ENCODE measurements at places on chromosomes 5 and 9.

DNA sequence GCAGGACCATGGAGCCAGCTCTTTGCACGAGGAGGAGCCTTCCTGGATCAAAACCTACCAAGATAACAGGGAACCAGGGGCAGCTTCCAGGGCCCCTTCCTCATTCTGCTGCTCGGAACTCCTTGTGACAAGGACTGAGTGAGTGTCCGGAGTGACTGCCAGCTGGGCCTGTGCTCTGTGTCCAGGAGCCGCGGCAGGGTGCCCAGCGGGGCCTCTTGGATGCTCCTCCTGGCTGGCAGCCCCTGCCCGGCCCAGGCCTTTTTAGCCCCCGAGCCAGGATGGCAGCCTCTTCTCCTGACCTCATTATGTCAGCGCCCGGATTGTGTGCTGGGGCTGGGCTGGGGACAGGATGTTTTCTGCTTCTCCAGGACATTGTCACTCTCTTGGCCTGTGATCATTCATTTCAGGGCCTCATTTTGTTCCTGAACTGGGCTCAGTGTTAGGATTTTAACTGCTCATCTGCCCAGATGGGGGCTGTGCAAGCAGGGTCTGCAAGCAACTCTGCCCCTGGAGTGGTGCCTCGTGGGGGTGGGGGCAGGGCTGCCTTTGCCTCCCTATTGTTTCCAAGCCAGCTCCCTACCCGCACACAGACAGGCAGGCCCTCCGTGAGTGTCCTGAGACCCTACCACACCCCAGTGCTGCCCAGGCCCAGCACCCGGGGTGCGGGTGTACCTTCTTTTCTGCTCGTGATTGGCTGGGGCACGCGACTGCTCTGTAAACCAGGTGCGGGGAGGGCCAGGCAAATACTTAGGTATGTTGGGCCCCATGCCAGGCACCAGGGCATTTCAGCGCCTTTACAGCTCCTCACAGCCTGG is 161.6 kb downstream of the COL23A1 start:
- DNase-seq: no peak

DNA sequence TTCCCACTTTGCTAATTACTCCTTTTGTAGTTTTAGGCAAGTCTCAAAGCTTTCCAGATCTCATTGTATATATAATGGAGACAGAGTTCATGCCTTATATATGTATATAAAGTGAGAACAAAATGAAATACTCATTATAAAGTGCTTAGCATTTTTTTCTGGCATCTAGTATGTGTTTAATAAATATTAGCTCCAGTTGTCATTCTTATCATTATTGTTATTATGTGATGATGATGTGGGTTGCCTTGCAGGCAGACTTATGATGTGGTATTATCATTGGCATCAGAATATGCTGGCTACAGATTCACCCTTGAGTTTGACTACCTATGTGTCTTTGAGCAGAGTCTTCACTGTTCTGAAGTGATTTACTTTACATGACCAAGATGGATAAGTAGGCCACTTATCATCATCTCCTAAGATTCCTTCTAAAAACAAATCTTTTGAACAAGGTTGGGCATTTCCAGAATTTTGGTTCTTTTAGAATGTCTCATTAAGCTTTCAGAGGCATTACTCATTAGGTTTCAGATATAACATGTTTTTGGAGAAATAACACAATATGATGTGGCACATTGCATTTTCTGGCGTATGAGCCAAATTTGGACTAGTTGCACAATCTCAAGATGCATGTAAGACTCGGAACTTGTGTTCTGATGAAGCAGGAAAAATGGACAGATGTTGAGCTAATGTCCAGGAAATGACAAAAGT is 145.6 kb upstream of the TNC start:
- no peak for DNase-seq

- DNase-seq: no peak
Observed at GRCh38 chr5:123709422-123709821, 197.4 kb downstream of the CSNK1G3 start.

DNA sequence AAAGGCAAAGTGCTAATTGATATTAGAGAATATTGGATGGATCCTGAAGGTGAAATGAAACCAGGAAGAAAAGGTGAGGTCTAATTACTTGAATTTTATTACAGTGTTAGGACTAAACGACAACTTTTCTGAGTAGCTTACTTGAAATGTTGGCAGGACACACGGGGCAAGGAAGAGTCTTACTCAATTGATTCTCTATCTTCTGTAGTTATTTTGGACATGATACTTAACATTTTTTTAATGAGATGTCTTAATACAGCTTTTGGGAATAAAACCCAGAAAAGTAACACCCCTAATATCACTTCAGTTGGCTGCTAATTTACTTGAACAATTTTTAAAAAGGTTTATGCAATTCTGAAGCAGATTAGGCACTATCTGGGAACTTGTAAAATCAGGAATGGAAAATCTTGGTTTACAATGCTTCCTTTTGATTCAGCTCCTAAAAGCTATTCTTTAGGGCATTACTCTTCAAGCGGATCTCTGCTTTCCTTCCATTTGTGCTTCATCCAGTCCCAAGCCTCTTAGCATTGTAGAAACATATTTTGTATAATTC is 13.7 kb downstream of the SUB1 start:
- DNase-seq: no peak

- no peak for DNase-seq
Observed at GRCh38 chr5:142542906-142543305, 143.0 kb downstream of the FGF1 start.

DNA sequence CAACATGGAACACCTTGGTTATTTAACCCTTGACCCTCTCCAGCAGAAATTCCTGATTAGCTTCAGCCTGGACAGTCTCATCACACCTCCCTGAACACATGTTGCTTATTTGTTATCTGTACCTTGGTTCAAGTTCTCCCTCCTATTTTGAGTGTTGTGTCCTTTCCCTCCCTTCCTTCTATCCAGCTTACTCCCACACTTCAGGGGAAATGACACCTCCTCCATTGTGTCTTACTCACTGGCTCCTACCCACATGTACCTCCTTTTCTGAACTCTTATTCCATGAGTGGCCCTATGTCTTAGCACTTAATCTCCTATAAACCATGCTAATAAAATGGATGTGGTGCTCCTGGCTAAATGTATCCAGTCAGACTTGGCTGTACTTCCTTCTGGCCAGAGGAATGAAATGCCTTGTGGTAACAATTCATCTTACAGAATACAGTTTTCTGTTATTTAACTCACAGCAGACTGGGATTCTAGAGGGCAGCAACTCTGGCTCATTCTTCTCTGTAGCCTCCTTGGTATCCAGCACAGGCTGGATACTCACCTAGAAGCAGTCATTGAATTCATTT is 11.2 kb downstream of the LIX1 start:
- no peak for DNase-seq

- DNase-seq: no peak
Observed at GRCh38 chr9:2191609-2191972, 176.4 kb downstream of the SMARCA2 start.

GRCh38 chr5:150599917-150600511 is 40.4 kb upstream of the SYNPO start:
- no peak for DNase-seq

DNA sequence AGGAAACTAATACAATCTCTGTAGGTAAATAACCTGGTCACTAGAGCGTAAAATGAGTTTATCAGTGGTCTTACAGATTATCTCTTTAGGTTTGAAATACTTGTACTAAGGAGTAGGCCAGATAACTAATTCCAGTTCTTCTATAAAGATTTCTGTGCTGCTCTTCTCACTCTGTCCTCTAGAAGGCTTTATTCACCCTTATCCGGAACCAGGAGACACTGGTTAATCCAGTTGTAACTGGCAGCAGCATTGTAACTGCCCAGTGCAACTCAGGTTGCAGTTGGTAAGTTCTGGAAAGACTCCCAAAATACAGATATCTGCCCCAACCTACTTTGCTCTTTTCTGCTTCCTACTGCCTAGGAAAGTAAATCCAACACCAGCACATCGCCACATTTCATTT is 19.8 kb downstream of the C5orf22 start:
- DNase-seq: no peak

DNA sequence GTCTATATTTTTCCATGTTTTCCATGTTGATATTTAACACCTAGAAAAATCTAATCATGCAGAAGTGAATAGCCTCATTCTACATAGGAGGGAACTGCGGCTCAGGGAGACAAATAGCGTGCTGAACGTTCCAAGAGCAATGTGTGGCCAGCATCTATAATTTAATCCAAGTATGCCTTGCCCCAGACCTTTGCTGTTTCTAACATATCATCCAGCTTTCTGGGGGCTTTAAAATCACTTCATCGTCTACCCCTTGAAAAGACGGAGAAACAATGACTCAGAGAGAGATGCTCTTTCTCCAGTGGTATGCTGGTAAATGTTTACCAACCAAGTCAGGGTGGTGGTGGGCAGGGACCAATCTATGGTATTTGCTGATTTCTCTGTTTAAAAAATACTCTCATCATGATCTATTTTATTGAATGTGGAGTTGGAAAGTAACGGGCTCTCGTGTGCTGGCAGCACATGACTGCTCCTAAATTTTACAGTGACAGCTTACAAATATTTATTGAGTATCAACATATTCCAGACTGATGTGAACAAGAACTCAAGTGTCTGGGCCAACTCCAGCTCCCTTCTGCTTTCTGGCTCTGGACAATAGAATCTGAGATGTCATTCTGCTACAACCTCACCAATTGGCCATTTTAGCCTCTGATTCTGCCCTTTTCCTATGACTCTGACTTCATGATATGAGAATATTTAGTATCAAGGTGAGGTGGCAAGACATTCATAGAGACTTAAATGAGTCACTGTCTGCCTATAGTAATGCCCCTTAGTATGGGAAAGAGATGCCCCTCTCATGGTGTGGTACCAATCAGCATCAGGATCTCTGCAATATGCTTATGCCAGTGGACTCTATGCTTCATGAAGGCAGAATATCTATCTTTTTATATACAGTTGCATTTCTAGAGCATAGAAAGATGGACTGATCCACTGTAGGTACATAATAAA is 407.4 kb upstream of the TNC start:
- DNase-seq: no peak

GRCh38 chr5:125926172-125926571 is 497.0 kb upstream of the GRAMD2B start:
- DNase-seq: no peak

DNA sequence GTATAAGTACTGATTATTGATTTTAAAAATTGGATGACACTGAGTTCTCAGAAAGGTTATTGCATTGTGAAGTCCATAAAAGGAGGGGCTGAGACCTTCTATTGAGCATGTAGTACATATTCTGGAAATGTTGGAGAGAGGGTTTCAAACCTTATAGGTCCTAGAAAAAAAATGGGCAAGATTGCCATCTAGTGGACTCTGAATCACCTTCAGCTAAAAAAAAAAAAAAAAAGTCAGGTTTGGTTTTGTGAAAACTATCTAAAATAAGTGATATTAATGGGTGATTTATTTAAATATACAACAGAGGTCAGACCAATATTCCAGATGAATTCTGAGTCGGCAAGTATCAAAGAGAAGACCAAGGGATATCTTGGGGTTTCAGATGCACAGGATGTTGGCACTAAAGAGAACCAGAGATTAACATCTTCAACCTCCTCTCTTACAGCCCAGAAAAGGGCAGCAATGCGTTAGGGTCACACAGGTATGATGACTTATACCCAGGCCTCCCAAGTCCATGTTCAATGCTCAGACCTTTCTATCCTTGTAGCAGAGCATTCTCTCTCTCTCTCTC is 109.8 kb upstream of the NMUR2 start:
- DNase-seq: no peak

DNA sequence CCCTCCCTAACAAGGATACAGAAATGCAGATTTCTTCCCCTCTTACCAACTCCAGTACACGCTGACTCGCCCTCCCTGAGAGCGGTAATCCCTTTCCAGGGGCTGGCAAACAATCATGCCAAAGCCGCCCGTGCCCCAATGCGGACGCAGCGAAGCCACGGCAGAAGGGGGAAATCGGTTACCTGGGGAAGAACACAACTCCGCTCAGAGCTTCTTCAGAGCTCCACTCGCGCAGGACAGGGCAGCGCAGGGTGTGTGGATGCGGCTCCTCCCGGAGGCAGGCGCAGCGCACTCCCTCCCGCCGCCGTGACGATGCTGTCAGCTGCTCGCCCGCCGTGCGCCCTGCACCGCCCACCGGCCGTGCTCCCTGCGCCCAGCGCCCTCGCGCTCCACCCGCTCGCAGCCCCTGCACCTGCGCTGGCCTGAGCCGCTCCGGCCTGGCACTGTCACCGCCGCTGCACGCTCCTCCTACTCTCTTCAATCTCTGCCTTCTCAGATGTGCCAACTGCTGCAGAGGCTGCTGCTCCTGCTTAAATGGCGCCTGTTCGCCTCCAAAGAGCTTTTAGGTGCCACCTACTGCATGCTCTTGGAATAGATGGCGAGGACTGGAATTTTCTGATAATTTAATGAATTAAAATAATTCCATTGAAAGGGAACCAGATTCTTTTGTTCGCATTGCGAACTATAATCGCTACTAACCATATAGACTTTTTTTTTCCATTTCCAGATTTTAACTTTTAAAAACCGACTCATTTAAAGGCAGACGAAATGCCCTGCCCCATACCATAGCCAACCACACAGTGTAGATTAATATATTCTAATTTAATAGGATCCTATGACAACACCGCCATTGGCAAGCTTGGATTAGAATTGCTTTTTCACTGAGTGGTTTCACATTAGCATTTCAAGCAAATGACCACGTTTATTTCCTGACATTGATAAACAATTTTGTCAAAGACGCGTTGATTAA is at the start of gene DIRAS2:
Gene DIRAS2, minus strand, starts transcription at position 255 of the 970 bp plus-strand sequence. CDS start 28,997 bp downstream, outside the sequence.
- no peak for DNase-seq

- DNase-seq: no peak
Observed at GRCh38 chr9:136784249-136784996, 6.7 kb upstream of the TMEM141 start.

DNA sequence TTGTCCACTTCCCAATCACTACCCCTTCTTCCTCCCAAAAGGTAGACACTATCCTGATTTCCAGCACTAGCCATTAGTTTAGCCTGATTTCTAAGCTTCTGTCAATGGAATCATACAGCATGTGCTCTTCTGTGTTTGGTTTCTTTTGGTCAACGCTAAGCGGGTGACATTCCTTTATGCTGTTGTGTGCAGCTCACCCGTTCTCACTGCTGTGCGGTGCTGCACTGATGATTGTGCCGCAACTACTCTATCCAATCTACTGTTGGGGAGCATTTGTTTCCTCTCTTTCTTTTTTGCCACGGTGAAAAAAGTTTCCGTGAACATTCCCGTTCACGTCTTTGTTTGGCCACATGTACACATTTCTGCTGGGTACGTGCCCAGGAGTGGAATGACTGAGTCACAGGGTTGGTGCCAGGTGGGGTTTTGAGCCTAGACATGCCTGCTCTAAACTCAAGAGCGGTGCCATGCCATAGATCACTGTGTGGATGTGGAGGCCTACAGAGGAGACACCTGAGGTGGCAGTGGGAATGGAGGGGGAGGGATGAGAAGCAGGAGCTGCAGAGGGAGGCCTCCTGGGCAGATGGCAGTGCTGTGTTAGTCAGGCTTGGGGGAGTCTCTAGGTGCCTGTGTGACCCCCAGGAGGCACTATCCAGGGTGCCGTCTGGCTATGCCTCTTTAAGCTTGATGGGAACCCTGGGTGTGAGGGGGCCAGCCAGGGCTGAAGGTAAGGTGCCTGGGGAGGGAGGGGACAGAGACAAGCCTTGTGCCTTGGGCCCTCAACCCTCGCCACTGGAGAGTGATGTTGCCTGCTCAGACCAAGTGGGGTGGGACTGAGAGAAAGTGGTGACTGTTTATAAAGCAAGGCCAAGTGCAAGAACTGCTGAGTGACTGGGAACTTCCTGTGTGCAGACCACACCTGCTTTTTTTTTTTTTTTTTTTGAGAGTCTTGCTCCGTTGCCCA is 11.4 kb upstream of the ANKRD33B start:
- DNase-seq: no peak

GRCh38 chr5:41410307-41410706 is 100.1 kb downstream of the PLCXD3 start:
- DNase-seq: no peak

Data from stimulated activated CD4-positive, alpha-beta T cell treated with anti-CD3 and anti-CD28 coated beads, Interleukin-4, amount 100 ng/mL, for 4 hours (primary cell).